ENCODE measurements at places on chromosomes 11 and 22.

- no peak for DNase-seq
Observed at GRCh38 chr11:126886636-126887035, 113.9 kb downstream of the KIRREL3 start.

GRCh38 chr11:36130401-36130800 lies 158.8 kb downstream of the COMMD9 start:
- no peak for DNase-seq

GRCh38 chr22:24115247-24116207 lies 65.8 kb upstream of the SUSD2 start:
- DNase-seq: no peak

- DNase-seq: no peak
Observed at GRCh38 chr11:34650528-34650927, 29.6 kb downstream of the EHF start.

GRCh38 chr11:504053-504993 lies 2.7 kb downstream of the RNH1 start:
- peak; percentile 58 for DNase-seq

DNA sequence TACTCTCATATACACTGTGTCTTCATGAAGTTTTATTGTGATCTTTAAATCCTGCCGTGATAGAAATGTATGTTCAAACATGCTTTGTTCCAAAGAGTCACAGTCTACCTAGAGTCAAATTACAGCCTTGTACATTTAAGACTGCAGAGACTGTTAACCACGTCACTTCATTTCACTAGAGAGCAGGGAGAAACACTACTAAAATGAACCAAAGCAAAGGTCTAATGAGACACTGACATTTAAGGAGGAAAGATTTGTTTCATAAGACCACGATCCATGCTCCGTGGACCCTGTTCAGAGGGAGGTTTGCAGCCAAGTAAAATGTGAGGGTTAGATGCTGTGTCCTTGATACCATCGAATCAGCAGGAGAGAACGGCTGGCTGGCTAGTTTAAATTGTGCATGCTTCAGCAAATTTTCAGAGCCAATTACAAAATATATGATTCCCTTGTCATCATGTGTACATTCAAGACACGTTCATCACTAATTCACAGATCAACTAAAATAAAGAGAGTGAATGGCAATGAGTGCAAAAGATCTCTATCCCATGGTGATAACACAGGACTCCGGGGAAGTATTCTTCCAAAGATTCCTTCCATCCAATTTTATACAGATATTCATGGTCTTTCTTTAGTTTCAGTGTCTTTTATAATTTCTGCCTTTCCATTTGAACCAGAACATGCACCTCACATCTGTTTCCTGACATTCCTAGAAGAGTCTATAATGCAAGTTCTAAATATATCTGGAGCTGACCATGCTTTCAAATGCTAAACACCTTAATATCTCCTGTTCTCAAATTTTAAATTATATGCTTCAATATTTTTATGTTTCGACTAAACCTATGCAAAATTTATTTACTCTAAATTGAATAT lies 960.9 kb upstream of the FAT3 start:
- DNase-seq: no peak

DNA sequence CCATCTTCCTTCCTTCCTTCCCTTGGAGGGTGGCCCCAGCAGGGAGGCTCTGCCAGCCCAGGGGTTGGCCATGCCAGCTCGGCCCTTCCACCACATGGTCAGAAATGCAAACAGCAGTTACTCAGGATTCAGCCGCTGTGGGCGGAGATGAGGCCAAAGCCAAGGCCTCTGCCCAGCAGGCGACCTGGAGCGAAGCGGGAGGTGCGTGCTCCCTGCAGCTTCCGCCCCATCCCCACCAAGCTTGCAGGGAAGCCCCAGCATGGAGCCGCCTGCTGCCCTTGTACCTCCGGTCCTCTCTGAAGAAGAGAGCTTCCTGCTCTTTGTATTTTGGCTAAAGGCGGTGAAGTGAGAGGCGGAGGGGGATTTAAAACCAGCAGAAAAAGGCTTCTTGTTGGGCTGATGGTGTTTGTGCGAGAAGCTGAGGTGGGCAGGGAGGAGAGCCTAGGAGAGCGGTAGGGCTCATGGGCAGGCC lies 50.4 kb downstream of the ANO1 start:
- DNase-seq: no peak

DNA sequence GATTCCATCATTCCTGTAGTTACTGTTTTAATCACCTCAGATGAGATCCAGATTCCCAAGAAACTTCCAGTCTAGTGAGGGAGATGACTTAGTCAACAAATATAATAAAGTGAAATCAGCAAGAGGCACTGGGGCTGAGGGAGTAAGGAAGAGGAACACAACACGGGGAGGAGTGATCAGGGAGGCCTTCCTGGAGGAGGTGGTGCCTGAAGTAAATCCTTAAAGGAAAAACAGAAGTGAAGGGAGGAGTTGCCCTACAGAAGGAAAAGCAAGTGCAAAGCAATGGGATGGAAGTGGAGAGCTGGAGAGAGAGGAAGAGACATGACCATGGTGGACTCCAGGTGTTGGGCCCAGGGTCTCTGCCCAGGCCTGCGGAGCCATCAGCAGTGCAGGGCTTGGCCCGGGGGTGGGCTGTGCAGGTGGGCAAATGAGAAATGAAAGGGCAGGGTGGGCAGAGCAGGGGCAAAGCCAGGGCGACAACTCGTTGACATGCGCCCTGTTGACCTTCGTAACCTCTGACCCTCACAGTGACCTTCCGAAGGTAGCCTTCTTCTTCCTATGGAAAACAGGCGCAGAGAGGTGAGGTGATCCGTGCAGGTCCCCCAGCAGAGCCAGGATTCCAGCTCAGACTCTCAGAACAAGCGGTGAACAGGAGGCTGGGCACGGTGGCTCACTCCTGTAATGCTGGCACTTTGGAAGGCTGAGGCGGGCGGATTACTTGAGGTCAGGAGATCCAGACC lies 12.1 kb upstream of the PPARA start:
- no peak for DNase-seq

DNA sequence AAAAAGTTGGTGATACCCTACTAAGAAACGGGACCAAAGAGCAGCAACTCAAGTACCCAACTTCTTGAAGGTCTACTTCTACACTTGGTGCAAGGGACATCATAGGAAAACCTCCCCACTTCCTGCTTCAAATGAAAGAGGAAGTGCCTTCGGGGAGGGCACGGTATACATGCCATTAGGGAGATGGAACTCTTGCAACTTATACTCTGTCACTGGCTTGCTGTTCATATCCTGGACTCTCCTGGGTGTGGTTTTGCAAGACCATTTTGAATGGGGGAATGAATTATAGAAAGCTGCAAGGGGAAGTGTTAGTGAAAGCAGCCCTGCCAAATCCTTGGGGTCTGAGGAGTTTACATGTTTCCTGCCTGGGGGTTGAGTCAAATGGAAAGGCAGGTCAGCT lies 41.9 kb downstream of the CSNK2A3 start:
- DNase-seq: no peak

DNA sequence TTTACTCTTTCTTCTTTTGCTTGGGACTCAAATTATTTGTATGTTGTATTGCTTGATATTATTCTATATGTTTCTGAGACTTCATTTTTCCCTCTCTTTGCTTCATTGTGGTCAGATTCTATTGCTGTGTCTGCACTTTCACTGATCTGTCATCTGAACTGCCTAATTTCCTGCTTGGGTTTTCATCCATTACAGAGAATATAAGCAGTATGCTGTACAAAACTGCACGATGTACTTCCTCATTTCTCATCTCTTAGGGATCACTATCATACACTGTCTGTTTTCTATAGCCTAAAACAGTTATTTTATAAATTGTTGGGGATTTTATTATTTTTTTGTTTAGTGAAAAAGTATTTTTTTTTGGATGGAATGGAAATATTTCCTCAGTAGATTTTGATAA lies 736.7 kb upstream of the ANO5 start:
- no peak for DNase-seq

- DNase-seq: no peak
Observed at GRCh38 chr22:28819253-28820096, 19.1 kb upstream of the XBP1 start.

DNA sequence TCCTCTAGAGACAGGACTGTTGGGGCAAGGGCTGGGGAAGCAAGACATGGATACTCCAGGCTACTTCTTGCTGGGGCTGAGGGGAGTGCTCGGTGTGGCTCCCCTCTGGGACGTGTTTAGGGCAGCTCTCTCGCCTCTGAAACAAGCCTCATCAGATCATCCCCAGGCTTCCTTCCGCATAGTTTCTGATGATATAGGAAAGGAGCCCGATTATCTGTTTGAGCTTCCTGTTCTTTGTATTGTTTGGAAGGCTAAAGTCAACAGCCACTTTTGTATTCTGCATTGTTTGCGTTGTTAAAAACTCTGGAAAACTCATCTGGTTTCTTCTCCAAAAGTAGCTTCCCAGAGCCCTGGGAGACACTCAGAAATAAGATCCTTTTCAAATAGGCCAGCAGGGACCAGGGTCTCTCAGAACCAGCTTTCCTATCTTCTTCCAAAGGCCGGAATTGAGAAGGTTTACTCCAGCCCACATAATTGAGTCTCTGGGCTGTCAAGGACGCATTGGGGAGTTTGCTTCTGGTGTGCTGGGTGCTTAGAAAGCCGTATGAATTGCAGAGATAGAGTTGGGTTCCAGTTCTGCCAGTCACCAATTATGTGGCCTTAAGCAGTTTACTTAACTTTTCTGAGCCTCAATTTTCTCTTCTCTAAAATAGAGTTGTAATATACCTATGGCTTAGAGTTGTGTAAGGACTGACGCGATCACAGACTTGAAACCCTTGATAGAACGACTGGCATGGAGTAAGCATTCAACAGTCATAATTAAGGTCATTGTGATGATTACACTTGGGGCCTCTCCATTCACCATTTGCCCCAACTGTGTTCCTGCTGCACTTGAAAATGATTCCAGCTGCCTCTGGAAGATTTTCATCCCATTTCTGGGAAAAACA lies 19.1 kb downstream of the CD44 start:
- no peak for DNase-seq

GRCh38 chr11:118785362-118785761 lies 5.6 kb downstream of the DDX6 start:
- no peak for DNase-seq

GRCh38 chr11:116993599-116993998 lies 104.6 kb downstream of the SIK3 start:
- no peak for DNase-seq

DNA sequence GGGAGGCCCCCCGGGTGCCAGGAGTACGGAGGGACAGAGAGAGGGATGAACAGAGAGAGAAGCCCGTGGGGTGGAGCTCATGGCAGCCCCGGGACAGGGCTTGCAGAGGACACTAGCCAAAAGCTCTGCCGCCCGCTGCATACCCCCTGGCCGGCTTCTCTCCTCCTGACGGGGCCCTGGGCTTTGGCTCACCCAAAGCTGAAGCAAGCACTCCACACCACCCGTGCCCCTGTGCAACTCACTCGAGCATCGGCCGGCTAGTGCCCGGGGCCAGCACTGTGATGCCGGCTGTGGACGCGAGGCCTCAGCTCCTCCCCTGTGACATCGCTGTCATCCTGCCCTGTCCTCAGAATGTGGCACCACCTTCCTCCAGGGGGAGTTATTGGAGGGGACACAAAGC lies 429.6 kb downstream of the BRD1 start:
- DNase-seq: no peak

DNA sequence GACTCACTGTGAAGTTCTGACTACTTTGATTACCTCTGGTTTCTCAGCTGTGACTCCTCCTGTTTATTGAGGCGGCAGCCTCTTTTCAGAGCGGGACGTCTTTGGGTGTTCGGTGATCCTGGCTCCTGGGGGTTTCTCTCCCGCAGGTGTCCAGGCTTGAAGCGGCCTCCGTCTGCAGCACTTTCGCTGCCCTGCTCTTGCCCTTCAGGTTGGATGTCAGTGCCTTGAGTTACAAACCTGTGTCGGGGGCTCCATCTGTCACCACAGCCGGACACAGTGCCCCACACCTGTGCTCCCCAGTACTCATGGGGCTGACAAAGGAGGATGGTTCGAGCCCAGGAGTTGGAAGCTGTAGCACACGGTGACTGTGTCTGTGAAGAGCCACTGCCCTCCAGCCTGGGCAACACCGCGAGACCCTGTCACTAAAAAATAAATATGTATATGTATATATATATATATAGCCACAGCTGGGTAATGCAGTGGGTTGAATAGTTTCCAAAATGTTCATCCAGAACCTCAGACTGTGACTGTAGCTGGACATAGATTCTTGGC lies 104.1 kb downstream of the BRD1 start:
- DNase-seq: no peak

- no peak for DNase-seq
Observed at GRCh38 chr22:39917197-39917643, 16.3 kb downstream of the GRAP2 start.

DNA sequence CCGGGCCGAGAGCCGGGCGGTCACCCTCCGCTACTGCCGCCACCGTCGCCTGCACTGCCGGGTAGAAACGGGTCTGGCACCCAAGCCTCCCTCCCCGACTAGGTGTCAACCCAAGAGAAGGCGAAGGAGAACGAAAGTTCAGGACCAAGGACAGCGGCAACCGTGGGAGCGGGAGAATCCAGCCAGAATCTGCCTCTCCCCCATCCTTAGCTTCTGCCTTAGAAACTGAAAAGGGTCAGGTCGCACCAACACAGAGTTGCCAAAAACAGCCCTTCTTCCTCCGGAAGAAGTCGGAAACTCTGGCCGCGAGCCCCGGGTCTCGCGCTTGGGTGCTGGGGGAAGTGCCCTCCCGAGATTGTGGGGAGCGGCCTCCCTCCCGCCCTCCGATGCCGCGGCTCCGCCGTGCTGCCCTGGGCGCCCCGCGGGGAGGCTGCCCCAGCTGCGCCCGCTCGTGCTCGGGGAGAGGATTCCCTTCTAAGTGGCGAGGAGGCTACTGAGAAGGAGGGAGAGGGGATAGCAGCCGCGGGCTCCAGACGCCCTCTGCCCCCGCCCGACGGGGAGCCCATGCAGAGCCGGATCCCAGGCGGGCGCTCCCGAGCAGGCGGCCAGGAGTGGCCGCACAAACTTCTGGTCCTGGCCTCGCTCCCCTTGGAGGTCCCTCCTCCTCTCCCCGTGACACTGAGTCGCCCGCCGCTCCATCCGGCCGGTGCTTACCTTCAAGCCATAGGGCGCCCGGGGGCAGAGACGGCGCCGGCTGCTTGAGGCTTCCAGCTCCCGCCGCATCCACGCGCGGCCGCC lies 637 bp downstream of the DRD2 start:
- DNase-seq: peak; percentile 35

DNA sequence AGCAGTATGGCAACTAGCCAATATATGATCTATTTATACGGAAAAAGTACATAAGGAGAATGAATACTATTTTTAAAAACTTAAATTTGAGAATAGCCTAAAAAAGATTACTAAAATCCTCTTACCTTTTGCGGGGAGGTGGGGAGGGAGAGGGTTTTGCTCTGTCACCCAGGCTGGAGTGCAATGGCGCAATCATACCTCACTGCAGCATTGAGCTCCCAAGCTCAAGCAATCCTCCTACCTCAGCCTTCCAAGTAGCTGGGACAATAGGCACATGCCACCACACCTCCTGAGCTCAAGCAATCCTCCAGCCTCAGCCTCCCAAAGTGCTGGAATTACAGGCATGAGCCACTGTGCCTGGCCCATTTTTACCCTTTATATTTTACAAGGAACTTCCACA lies 82.0 kb downstream of the TTC28 start:
- DNase-seq: no peak

- no peak for DNase-seq
Observed at GRCh38 chr11:95078526-95078925, 11.1 kb upstream of the ENDOD1 start.

GRCh38 chr11:57513911-57514537 lies 1.5 kb downstream of the SLC43A1 start:
- DNase-seq: no peak

- no peak for DNase-seq
Observed at GRCh38 chr22:47437110-47437509, 674.7 kb downstream of the TBC1D22A start.

GRCh38 chr11:19777377-19778102 lies 64.9 kb downstream of the NAV2 start:
- DNase-seq: peak; percentile 33

- no peak for DNase-seq
Observed at GRCh38 chr11:84012171-84012826, 726.1 kb upstream of the CCDC90B start.
